ENCODE measurements at places on chromosomes 1 and 21.
A peak's percentile ranks its signal among the peaks of the same experiment; 100 is the strongest.

DNA sequence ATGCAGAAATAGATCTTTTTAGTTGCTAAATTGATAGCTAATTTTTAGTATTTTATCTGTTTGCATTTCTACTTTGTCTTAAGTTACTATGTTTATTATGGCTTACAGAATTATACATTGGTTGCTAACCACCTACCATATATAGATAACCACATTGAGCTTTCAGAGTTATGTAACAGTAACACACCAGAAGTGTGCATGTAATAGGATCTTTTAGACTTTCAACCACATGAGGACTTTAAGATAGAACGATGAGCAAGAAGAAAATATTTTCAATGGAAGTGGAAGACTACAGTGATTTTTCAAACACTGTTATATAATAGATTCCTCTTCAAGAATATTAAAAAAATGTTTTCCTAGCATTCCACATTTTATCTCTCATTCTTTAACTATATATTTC lies 28.8 kb downstream of the TOR1AIP1 start:
- DNase-seq = no peak

GRCh38 chr1:42210421-42211133 lies 46.0 kb upstream of the GUCA2A start:
- no peak for DNase-seq

DNA sequence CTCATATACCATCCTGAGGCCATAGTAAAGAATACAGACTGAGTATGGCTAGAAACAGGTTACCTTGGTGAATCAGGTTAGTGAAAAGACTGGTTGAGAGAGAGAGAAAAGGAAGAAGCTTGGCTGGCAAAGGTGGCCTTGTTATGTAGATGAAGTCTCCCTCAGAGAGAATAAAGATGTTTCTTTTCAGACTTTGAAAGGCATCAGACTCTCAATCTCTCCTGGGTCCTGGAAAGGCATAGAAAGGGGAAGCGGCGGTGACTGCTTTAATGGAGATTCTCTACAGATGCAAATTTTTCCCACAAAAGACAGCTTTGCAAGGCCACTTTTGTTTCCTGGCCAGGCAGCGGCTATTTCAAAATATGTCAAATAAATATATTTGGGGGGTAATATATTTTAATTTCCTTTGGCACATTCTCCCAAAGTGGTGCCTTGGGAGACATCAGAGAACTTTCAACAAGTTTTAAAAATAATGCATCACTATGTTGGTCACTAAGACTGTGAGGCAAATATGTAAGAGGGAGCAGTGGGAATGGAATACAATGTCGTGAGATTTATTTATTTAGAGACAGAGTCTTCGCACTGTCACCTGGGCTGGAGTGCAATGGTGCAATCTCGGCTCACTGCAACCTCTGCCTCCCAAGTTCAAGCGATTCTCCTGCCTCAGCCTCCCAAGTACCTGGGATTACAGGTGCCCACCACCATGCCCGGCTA lies 46.1 kb downstream of the NPHS2 start:
- no peak for DNase-seq

DNA sequence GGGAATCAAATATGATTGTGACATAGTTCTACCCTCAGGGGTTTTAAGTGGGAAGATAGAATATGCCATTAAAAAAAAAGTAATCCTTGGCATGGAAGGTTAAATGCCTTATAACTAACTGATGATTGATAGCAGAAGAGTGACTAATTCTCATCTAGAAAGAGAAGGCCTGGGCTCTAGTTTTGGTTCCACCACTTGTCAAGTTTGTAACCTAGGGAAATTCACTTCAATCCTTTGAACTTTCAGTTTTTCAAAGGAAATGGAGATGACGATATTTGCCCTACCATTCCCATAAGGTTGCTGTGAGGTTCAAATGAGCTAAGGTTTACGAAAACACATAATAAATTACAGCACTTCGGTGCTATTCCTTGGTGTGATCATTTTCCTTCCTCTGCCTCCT lies 88.5 kb downstream of the GPR88 start:
- no peak for DNase-seq

- no peak for DNase-seq
Measured at GRCh38 chr1:203425663-203425975, 50.0 kb upstream of the PRELP start.

- DNase-seq = peak; percentile 4
Measured at GRCh38 chr1:248243204-248243603, 12.0 kb downstream of the OR2M4 start.

DNA sequence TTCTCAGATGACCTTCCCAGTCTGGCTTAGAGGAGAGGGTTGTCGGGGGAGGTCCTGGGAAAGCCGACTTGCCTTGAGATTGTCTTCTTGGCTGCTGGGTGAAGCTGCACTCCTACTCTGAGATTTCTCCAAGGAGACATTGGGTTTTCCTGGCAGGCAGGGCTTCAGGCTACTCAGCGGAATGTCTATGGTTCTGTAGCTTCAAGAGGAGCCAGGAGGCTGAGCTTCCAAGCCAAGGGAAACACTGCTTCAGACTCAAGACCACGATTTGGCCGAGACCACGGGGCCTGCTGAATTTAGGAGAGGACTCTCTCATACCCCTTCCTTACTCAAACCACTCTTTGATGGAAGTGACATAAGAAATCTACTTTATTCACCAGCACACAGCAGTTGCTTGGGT lies 67.8 kb downstream of the NTMT2 start:
- no peak for DNase-seq

- DNase-seq = no peak
Measured at GRCh38 chr1:178875936-178876335, 5.1 kb upstream of the ANGPTL1 start.

DNA sequence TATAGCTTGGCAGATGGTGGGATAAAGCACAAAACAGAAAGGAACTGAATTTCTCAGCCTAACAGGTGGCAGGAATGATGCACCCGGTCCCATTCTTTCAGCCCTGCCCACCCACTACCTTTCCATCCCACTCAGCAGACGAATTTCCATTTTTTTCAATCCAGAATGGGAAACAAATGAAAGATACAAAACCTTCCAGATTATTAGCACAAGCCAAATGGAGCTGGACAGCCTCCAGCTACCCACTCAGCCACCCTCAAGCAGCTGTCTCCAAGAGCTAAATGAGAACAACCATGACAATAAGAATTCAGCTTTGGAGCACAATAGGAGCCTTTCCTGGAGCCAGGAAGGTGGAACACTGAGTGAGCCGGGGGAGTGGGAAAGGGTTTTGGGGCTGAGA lies 96.3 kb upstream of the ST6GALNAC5 start:
- no peak for DNase-seq

- no peak for DNase-seq
Measured at GRCh38 chr21:16863908-16864307, 648.9 kb upstream of the CXADR start.

DNA sequence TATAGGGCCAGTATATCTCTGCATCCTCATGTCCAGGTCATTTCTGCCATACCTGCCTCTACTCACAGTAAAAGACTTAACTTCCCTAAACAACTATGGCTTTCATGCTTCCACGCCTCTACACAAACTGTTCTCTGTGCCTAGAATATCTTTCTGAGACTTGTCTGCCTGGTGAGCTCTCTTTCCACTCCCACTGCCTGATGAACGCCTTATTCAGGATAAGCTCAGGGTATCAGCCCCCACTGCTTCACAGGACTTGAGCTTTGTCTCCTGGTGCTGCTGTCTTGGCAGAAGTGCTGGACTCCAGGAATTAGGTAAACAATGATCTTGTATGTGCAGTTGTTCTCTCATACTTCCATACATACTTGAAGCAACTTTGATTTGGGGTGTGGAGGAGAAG lies 4.8 kb upstream of the DDX20 start:
- no peak for DNase-seq

DNA sequence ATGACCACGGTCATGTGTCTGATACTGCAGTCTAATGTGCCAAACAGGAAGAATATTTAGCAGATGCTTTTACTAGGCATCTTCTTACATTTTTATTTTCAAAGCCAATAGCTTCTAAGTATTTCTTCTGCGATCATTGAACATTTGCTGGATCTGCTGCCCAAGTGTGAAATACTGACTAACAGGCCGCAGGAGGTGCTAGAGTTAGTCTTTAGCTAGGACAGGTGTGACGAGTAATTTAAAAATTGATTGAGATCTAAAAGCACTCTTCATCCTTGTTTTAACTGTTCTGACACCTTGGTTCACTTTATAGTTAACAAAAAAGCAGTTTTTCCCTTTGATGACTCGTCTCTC lies 748 bp upstream of the FAM78B start:
- no peak for DNase-seq

- DNase-seq = no peak
Measured at GRCh38 chr1:172670316-172670715, 11.4 kb downstream of the FASLG start.

DNA sequence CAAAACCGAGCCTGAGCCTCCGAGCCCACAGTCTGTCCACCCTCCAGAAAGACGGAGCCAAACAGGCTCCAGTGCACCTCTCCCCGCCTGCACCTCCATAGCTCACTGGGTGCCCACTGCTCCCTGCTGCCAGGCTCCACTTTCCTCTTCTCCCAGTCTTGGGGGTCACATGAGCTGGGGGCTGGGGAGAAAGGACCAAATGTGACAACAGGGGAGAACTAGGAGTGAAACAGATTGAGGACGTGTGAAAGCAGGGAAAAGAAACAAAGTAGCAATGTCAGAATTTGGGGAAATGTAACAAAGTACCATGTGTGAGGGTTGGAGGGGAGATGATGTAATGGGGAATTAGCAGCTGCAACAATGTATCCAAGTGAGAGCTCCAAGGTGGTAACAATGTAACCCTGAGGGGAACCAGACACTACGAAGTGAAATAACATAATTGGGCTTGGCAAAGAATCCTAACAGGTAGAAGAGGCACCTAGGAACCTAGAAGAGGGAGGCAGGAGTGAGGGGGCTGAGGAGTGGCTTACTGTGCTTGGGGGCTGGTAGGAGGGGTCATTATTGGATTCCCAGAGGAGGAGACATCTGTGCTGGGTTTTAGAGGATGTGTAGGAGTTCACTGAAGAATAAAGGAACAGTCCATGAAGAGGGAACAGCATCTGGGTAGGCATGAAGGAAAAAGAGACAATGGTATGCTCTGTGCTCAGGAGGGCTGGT lies 12.5 kb downstream of the SDC3 start:
- no peak for DNase-seq

GRCh38 chr21:21897275-21897883 lies 899.2 kb downstream of the NCAM2 start:
- DNase-seq = peak; percentile 7

- DNase-seq = no peak
Measured at GRCh38 chr1:169488157-169488556, 2.4 kb upstream of the SLC19A2 start.

DNA sequence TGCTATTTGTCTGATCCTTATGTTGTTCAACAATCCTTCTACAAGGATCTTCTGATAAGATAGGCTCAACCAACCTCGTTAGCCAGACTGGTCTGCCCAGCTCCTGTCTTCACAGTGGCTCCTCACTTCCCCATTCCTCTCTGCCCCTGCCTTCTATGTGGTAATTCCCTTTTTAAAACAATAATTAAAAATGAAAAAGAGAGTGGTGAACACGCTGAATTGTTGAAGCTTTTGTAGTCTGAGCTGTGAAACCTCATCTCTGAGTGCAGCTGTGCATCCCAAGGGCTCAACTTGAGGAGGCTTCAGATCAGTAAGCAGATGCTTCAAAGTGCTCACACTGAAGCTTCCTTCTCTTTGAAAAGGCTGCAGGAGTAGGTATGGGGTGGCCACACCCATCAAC lies 70.7 kb upstream of the JUN start:
- DNase-seq = no peak

DNA sequence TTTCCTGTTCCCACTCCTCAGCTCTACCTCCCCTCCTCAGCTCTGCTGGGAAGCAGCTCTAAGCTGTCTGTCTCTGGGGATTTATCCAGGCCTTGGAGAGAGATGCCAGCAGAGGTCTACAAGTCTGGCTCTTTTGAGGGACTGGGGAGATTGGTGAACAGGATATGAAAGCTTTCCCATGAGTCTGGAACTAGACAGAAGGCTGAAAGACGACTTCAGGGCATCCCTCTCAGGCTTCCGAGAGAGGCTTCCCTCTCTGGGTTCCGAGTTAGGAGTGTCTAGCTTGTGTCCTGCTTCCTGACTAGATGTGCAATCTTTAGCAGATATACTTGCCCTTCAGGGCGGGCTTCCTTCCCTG lies 733 bp downstream of the TMEM35B start:
- DNase-seq = no peak

DNA sequence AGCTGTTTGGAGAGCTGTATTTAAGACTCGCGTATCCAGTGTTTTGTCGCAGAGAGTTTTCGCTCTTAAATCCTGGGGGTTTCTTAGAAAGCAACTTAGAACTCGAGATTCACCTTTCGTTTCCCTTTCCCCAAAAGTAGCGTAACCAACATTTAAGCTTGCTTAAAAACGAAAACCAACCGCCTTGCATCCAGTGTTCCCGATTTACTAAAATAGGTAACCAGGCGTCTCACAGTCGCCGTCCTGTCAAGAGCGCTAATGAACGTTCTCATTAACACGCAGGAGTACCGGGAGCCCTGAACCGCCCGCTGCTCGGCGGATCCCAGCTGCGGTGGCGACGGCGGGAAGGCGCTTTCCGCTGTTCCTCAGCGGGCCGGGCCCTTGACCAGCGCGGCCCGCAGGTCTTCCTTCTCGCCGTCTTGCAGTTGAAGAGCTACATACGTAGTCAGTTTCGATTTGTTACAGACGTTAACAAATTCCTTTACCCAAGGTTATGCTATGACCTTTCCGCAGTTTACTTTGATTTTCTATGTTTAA lies 1.9 kb downstream of the OLIG1 start:
- DNase-seq = no peak

DNA sequence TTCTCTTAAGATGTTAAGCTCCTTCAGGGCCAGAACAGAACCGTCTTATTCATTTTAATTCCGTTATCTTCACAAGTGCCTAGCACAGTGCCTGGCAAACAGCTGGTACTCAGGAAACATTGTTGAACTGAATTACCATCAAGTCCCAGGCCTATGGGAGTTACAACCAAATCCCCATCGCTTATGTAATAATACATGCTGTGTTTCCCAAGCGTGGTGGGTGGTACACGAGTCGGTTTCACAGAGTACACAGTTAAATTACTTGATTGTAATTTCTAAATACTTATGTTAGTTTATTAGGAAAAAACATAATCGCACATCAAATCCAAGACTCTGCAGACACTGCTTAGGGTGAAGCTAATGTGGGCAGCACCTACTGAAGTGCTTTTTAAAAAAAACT lies 1.0 kb downstream of the ANGEL2 start:
- DNase-seq = peak; percentile 14

DNA sequence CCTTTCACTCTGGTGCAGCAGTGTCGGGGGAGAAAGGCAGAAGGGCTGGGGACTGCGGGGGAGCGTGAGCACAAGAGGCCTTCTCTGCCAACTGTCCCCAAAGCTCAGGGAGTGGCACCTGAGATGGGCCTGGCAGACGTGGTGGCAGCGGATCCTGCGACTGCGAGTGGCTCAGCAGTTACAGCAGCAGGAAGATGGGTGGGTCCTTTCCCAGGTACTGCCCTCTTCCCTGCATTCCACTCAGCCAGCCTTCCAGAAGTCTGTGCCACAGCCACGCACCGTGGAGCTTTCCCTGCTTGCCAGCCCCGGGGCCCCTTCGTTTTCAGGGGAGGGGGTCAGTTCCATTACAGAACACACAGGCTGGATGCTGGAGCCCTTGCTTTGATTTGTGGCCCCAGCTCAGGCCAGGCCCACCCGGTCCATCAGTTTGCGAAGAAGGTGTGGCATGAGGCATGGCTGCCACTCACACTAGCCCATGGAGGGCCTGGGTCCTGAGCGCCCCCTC lies 17.2 kb downstream of the MTHFR start:
- DNase-seq = no peak
